ENCODE measurements at places on chromosomes 2 and 18.

- DNase-seq = no peak
Measured at GRCh38 chr2:22756276-22757043, 628.5 kb upstream of the KLHL29 start.

GRCh38 chr2:130754811-130755210, 529 bp upstream of the AMER3 start:
- DNase-seq = no peak

DNA sequence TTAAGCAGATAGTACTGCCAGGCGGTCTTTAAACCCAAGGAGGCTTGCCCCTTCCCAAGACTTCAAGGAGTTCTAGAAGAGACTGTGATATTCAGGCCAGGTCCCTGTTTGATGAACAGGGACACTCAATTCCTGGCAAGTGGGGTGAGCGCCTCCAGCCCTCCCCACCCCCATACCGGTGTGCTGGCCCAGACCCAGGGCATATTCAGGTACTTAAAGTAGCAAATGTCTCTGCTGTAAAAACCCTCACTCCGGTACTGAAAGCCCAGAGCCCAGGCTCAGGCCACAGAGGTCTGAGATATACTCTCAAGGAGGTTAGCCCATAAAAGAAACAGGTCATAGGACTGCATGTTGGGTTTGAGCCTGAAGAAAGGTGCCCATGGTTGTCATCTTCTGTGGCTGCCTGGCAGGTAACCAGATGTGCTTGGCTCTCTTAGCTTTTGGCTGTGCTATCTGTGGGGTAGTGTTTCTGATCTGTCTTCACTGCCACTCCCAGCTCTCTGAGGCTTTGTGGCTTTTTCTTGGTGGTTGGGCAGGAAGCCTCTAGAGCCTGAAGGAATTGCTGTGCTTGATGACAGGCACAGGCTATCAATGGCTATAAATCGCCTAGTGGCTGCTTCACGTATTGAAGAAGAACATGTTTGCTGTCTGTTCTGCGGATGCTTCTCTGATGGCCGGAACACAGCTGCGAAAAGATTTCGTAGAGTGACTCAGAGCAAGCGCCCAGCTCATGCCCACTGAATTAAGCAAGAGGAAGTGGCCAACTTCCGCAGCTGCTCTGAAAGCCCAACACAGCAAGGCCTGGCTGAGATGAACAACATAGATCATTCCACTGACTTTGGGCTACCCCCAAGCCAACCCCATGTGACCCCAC, 63.3 kb upstream of the ALPP start:
- peak; percentile 89 for DNase-seq

DNA sequence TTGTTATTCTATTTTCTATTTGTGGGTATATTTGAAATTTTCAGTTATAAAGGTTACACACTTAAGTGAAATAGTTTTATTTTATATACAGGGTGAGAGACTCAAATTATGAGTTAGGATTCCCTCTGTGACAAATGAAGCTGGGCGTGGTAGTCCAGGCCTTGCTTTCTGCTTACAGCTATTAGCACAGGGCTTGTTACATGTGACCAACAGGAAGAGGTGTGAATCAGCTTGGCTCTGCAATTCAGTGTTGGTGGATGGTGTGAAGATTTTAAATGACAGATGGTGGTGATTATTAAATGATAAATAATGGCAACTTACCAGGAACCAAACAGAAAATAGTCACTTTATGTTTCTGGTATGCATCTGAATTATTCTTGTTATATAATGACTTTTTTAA, 64.4 kb upstream of the NOSTRIN start:
- no peak for DNase-seq

Data from activated CD4-positive, alpha-beta T cell treated with anti-CD3 and anti-CD28 coated beads, Interleukin-2, amount 10 ng/mL, durations not matched to agents 7 days and 5 days (primary cell).